Stimulated activated CD4-positive, alpha-beta T cell treated with anti-CD3 and anti-CD28 coated beads, Interleukin-15, amount 100 ng/mL, for 1 hour (primary cell): ENCODE measurements at places on chromosomes 6 and 20.

GRCh38 chr6:42925248-42925857 lies 3.9 kb upstream of the CNPY3 start:
- no peak for DNase-seq

DNA sequence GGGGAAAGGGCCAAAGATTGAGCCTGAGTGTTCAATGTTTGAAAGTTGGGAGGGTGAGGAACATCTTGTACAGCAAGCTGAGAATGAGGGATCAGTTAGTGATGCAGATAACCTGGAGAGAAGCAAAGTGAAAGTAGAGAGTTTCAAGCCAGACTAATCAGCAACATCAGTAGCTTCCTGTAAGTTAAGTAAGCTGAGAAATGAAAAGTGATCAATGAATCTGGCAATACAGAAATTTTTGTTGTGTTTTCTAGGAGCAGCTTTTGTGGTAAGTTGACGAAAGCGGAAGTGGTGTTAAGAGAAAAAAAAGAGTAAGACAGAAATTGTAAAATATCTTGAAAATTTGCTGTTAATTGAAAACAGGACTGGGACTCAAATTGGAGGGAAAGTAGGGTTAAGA lies 855.5 kb upstream of the MAP3K7 start:
- no peak for DNase-seq

GRCh38 chr20:60727425-60727824 lies 524.6 kb upstream of the CDH4 start:
- DNase-seq = no peak

DNA sequence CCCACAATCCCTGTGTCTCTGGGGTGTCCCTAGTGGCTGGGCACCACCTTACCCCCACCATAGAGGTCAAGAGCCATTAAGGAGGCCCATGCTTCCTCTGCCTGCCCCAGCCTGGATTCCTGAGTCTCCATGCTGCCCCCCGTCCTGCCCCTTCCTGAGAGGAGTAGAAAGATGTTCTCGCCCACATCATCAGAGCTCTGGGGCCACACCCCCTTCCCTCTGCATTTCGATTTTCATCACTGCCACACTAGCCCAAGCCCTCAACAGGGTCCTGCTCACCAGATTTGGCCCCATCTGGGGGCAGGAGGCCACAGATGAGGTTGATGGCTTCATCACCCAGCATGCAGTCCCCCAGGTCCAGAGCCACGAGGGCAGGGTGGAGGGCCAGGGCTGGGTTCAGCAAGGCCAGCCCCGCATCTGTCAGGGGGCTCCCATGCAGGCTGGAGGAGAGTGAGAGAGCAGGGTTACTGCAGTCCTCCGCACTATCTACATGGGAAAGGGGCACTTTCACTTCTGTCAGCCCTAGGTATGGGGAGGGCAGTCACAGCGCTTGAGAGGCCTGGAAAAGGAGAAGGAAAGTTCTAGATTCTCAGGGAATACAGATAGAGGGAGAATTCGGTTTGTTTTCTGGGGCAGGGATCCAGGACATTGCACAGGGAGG lies 1.5 kb downstream of the LRRC73 start:
- DNase-seq = no peak

GRCh38 chr20:37243937-37244571 lies 17.6 kb downstream of the GHRH start:
- DNase-seq = no peak

GRCh38 chr6:137708481-137708880 lies 158.6 kb upstream of the TNFAIP3 start:
- no peak for DNase-seq

DNA sequence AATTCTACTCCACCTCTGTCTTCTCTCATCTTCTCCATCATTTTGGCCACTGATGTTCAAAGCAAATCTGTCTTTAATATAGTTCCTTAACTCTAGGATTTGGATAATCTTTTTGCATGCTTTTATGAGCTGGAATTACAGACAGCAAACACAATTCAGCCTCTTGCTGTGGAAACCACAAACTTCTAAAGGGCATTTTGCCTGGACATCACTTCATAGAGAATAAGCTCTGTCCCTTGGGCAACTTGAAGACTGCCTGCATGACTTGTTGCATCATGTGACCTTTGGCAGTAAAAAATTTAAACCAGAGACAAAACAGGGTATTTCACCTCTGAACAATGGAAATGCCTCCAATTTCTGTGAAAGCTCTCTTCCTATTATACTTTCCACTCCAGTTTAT lies 74.1 kb upstream of the HDDC2 start:
- no peak for DNase-seq

DNA sequence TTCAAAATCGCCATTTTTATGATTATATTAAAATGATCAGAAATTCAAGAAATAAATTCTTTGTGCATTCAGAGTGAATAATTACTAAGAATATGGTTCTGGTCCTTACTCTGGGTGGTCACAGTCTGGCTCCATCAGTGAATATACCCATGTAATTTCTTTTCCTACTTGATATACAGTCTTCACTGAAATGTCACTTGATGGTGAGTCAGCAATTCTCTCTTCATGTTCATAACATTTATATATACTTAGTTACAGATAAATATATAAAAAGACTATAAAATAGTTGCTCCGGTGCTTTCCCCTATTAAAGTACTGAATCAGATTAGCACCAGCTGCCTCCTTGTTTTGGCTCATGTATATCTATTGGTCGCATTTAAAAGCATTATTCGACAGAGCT lies 56.4 kb upstream of the MTRF1L start:
- DNase-seq = no peak
